ENCODE measurements at places on chromosomes 1 and 21.

DNA sequence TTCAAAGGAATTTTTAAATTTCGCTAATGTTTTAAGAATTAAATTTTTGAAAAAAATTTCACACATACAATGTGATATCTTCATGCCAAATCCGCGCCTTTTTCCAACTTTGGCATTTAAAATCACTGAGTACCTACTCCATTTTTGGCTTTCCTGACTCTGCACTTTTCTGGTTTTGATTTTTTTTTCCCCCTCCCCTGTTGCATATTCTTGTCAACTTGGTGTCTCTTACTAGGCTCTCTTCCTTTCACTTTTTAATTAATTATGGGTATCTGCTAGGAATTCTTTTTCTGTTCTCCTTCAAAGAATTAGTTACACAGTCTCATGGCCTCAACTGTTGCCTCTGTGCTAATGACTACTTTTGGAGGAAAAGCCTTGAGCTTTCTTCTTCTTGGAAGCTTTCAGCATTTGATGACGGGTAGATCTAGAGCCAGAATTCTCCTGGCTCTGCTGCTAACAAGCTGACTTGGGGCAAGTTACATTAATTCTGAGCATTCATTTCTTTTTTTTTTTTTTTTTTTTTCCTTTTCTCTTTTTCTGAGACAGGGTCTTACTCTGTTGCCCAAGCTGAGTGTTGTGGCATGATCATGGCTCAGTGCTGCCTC, 1.8 kb downstream of the AGL start:
- no peak for DNase-seq

DNA sequence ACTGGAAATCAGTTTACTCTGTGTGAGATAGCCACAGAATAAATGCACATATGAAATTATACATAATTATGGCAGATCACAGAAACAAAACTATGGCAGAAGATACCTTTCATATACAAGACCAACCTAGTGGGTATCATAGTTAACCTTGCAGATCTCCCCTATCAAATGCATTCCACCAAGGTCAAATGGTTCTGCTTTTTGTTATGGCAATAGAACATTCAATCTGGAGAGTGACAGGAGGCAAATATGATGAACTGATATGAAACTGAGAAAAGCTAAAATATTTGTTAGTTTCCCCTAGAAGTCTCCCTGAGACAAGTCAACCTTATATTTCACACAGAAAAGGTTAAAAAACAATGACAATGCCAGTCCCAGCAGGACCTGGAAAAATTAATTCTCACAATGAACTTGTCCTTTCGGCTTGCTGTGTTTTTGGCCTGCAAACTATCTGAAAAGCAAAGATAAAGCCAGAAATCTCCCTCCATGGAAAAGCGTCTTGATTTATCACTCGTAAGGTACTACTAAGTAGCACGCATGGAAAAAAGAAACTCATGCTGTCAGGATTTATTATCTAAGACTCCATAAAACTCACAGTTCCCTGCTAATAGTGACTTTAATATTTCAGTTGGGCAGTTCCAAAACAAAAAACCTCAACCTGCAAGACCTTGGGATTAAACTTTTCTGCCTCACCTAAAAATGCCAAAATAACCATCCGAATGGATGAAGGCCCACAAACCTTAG, 174.3 kb downstream of the TGFBR3 start:
- DNase-seq, result no peak

- peak; percentile 12 for DNase-seq
Measured at GRCh38 chr1:14017531-14017961, 317.6 kb downstream of the PRDM2 start.

- no peak for DNase-seq
Measured at GRCh38 chr1:87200875-87201638, 127.6 kb upstream of the LMO4 start.

GRCh38 chr1:166432655-166433054, 265.9 kb upstream of the FAM78B start:
- DNase-seq, result no peak

- DNase-seq, result no peak
Measured at GRCh38 chr1:12696658-12697057, 19.3 kb upstream of the AADACL3 start.

GRCh38 chr1:76944942-76945341, 77.7 kb downstream of the ST6GALNAC5 start:
- no peak for DNase-seq

GRCh38 chr1:54566438-54567141, 18.6 kb downstream of the ACOT11 start:
- no peak for DNase-seq

DNA sequence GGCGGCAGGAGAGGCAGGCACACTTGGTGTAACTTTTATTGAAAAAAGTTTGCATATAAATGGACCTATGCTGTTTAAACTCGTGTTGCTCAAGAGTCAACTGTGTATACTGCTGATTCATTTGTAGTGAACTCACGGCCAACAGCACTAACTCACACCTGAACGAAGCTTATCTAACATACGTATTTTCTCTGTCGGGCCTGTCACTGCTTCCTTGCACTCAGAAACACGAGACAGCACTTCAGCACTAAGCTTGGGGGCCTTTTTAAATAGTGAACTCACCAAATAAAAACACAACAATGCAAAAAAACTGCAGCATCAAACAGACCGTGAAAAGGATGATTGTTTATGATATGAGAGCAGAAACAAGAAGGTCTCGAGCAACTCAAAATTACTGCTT, 58.9 kb upstream of the NEK2 start:
- no peak for DNase-seq

DNA sequence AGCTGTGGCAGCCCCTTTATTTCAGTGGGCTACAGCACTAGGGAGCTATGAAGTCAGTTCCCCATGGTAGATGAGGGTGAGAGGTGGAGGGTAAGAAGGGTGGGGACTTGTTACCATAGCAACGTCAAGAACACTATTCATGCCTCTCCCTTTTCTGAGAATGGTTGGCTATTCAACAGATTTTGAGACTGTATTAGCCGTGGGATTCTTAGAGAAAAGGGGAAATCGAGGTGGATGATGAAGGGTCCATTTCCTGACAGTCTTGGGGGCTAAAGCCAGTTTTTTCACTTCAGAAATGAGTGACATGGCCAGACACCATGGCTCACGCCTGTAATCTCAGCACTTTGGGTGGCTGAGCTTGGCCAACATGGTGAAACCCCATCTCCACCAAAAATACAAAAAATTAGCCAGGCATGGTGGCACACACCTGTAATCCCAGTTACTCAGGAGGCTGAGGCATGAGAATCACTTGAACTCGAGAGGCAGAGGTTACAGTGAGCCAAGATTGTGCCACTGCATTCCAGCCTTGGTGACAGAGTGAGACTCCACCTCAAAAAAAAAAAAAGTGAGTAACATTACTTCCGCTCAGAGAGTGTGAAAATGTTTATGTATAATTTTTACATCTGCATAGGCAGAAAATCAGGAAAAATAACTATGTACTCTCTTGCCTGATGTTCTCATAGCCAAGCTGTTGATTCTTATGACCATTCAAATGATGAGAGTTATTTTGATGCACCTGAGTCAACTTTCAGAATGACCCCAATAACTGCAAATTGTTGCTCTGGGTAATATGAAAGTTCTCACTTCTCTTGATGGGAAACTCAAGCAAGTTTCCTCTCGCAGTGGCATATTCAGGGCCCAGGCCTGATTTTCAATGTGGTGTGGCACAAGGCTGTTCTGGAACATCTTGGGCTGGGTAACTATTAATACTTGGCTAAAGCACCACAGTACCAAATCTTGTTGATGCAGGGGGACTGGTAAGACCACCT, 23.2 kb upstream of the RGSL1 start:
- DNase-seq, result no peak

GRCh38 chr21:38151021-38151645, 105.7 kb upstream of the KCNJ15 start:
- DNase-seq, result no peak

GRCh38 chr1:41377397-41377796, 16.2 kb downstream of the FOXO6 start:
- no peak for DNase-seq

DNA sequence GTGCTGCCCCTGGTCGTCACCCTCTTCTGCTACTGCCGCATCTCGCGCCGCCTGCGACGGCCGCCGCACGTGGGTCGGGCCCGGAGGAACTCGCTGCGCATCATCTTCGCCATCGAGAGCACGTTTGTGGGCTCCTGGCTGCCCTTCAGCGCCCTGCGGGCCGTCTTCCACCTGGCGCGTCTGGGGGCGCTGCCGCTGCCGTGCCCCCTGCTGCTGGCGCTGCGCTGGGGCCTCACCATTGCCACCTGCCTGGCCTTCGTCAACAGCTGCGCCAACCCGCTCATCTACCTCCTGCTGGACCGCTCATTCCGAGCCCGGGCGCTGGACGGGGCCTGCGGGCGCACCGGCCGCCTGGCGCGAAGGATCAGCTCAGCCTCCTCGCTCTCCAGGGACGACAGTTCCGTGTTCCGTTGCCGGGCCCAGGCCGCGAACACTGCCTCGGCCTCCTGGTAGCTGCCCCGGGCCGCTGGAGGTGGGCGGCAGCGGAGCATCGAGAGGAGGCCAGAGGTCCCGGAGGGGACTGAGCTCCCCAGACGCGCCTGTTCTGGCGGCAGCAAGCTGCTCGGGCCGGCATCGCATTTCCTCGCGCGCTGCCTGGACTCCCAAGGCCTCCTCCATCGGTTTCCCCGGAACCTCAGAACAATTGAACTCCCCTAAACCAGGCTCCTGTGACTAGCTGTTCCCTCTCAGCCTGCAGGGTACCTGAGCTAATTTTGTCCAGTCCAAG, 1.1 kb downstream of the GPR25 start:
- no peak for DNase-seq

- peak; percentile 64 for DNase-seq
Measured at GRCh38 chr1:27536767-27537166, 46.8 kb upstream of the WASF2 start.

DNA sequence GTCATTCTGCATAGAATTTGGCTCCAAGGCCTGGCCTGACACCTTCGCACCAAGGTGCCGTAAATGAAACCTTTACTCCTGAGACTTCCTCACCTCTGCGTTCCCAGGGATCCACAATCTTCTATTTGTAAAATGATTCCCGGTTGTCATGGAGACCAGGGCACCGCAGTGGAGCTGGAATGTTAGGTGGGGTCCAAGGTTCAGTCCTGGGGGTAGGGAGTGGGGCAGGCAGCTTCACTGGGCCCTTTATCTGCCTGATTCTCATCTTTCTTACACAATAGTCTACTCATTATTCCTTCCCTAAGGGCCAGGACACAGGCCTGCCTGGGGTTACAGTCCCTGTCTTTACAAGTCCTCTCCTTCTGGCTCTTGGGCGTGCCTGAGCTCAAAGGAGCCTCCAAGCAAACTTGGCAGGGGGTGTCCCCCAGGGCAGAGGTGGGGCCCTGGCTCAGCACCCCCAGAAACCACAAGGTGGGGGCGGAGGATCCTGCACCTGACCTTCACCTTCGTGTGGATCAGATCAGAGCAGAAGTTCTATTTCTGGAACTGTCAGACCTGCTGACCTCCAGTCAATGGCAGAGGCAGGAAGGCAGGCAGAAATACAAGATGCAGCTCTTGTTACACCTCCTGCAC, 51.1 kb downstream of the RIPK4 start:
- DNase-seq, result no peak

DNA sequence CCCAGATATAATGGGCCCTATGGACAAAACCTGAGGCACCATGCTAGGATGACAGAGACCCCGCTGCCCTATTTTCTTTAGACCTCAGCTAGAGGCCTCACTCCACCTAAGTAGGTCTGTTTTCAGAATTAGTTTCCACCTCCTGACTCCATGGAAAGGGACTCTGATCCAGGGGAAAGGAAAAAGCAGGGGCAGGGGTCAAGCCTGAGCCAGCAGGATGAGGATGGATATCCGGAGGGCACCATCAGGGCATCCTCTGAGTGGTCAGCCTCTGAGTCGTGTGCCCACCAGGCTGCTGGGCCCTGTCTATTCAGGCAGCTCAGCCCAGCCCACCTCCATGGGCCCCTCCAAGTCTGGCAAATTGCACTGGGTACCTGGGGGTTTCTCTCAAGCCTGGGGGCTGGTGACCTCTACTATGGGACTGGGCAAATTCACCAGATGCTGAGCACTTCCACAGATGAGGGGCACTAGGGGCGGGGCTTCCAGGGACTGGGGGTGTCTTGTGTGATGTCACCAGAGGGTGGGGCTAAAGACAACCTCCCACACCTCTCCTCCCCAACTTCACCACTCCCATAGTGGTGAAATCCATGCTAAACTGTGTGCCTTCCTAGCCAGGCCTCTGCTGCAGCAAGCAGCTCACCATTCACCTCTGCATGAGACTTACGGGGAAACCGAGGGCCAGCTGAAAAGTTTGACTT, 5.5 kb downstream of the PAQR7 start:
- DNase-seq, result no peak

DNA sequence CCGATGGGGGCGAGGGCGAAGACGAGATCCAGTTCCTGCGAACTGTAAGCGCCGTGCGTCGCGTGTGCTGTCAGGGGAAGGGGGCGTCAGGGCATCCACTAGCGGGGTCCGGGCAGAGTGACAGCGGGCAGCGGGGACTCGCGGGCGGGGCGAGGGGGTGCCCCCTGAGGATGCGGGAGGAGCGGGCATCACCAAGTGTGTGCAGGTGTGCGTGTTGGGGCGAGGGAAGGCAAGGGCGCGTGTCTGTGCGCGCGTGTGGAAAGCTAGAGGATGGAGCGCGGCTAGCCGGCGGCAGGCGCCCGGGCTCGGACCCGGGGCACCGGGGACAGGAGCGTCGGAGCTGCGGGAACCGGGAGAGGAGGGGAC, 525 bp downstream of the RYR2 start:
- no peak for DNase-seq

DNA sequence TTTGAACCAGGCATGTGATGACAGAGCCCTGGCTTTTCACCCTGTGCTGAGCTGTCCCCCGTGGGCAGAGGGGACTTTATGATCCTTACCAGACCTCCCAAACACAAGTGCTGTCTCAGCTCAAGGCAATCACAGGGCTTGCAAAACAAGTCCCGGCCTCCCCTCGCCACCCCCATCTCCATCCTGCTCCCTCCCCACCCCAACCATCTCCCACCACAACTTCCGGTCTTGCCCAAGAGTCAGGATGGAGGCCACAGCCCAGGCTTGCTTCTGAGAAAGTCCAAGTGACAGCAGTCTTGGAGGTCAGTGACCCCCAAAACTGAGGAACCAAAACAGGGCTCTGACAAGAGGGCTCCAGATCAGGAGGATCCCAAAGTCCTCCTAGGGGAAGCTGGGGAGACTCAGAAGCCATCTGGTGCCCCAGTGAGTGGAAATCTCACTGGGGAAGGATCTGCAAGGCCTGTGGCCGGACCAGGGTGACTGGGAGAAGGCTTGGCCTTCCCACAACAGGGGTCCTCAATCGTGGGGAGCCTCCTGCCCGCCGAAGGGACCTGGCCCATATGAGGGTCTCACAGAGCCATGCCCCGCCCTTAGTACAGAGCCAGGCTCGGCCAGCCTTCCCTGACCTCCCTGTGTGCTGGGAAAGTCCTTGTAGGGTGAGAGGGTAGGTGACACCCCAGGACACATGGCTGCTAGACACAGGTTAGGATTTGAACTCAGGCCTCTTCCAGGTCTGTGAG, 4.5 kb upstream of the SDC3 start:
- no peak for DNase-seq

DNA sequence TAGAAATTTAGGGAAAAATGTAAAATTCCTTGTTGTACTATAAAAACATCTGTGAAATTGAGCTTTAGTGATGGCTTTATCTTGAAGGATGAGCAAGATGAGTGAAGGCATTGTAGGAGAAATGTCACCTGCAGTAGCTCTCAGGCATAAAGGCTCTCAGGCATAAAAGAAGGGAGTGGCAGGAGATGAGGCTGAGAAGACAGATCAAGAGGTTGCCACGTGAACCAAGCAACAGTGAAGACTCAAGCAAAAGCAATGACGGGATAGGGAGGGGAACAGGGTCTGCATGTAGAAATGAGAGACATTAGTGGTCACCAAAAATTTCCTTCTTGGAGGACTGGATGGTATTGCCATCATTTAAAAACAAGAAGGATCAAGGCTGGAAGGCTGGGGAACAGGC, 98.8 kb downstream of the ST3GAL3 start:
- no peak for DNase-seq

Measured in hypothalamus (tissue), 51 donors.